ENCODE measurements at places on chromosomes 4 and X.

GRCh38 chr4:30953799-30954198 is 233.6 kb downstream of the PCDH7 start:
- no peak for DNase-seq

DNA sequence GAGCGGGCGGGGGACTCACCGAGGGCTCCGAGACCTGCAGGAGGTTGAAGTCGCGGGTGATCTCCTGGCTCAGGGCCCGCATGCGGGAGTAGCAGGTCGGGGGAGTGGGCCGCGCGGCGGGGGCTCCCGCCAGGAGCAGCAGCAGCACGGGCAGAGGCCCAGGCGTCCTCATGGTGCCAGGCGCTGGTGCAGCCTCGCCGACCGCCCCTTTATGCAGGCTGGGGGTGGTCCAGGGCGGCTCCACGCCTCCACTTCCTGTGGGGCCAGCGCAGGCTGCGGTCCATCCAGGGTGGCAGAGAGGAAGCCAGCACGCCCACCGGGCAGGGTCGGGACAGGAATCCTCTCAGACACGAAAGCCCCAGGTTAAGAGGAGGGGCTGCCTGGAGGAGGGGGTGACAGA is at the start of gene CYTL1:
Gene CYTL1 (minus strand): TSS at position 185 of the 400 bp plus-strand sequence. CDS start 13 bp downstream, at position 172.
- DNase-seq: no peak

- DNase-seq: no peak
Measured at GRCh38 chrX:7263330-7263729, 115.4 kb upstream of the PUDP start.

DNA sequence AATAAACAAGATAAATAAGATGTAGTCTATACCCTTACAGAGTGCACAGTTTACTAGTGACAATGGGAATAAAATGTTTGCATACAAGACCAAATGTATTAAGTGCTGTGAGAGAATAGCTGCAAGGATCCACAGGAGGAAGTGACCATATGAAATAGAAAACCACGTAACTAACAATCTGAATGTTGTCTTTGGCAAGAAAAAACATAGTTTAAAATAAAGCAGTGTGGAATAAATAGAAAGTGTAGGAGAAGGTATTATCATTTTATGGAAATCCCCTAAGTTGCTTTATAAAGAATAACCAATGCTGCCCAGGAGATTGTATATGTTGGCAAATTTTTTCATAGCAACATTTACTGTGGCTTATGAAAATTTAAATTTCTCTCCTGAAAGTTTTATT is 116.1 kb downstream of the PCDH7 start:
- DNase-seq: no peak

GRCh38 chr4:14769993-14770392 is 232.3 kb upstream of the CPEB2 start:
- DNase-seq: no peak

DNA sequence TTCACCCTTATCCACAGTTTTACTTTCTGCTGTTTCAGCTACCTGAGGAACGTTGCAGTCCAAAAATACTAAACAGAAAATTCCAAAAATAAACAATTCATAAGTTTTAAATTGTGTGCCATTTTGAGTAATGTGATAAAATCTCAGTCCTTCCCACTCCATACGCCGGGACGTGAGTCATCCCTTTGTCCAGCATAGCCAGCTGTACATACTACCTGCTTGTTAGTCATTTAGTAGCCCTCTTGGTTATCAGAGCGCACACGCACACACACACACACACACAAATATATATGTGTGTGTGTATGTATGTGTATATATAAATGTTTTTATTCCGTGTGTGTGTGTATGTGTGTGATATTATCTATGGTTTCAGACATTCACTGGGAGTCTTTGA is 4.8 kb upstream of the CCSER1 start:
- DNase-seq: no peak

- no peak for DNase-seq
Measured at GRCh38 chr4:85807247-85807950, 332.4 kb downstream of the ARHGAP24 start.

- peak; percentile 48 for DNase-seq
Measured at GRCh38 chr4:152778656-152779512, 646 bp downstream of the TIGD4 start.

DNA sequence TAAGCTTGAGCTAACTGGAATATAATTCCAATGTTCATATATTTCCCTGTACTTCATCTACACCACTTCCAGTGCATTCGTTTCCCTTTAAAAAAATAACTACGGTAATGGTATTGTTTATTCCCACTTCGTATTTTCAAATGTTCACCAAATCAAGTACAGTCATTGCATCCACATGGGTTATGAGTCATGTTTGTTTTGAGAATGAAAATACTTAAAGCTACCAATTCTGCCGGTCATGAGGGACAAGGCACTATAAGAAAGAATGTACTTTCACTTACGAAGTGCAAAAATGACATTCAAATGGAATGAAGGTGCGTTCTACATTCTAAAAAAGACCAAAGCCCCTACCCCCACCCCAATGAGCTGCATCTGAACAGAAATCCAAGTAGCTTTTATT is 174.4 kb upstream of the FGF13 start:
- no peak for DNase-seq

DNA sequence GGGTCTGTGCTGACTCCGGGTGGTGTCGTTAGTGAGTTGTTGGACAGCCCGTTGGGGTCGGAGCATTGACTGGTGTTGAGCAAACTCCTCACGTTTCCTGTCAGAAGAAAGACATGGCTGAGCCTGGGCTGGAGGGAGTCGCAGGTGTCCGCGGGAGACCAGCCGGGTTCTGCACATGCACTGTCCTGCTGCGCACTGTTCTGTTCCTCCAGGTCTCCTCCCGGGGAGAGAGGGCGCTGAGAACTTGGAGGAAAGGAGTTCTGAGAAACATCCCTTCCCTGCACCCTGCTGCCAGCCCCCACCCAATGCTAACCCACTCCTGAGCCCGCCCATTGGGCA is 1.1 kb downstream of the ZNF141 start:
- no peak for DNase-seq

GRCh38 chr4:128796934-128797333 is 12.6 kb upstream of the JADE1 start:
- no peak for DNase-seq

- DNase-seq: no peak
Measured at GRCh38 chr4:118400356-118400755, 47.6 kb upstream of the PRSS12 start.

DNA sequence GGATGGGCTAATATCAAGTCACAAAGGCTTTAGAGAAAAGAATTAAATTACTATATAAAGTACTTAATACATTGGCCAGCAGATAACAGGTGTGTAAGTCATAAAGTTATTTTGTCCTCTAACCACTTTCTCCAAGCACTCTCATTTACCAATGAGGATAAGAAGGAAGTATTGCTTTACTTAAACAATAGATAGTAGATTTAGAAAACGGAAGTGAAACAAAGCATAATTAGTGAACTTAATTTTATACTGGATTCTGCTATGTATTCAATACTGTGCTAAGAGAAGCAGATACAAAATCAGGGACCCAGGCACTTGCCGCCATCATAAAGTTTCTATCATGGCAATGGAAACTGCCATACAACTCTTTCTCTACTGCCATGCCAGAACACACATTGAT is 24.0 kb downstream of the AFM start:
- no peak for DNase-seq

DNA sequence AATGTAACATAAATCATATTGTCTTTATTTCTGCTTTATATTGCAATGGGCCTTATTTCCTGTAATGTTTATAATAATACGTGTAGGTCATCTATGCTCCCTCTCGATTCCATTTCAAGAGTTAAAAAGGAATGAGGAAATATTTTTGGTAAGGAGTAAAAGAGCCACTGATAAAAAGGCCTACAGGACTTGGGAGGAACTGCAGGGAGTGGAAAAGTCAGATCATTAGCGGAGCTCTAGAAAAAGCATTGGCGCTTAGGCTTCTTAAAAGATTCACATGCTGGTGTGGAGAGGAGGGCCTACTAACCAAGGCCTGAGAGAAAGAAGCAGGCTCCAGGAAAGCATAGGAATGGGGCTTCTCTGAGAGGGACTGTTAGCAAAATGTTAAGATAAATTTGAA is 82.9 kb upstream of the PNPLA4 start:
- DNase-seq: no peak

DNA sequence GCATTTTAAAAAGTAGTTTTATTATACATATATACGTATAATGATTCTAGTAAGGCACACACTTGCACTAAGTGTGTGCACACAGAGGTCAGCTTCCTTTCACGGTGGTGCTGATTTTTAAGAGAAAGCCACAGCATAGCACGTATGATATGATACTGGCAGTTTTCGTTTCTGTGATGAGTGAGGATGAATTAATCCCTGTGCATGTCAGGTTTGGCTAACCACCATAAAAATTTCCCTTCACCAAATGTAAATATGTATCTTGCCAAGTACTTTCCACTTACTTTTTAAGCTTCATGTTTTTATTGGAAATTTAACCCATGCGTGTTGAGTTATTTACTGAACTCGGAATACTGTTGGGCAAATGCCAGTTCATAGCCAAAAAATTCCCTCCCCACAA is 84.6 kb downstream of the SYNPO2 start:
- no peak for DNase-seq

DNA sequence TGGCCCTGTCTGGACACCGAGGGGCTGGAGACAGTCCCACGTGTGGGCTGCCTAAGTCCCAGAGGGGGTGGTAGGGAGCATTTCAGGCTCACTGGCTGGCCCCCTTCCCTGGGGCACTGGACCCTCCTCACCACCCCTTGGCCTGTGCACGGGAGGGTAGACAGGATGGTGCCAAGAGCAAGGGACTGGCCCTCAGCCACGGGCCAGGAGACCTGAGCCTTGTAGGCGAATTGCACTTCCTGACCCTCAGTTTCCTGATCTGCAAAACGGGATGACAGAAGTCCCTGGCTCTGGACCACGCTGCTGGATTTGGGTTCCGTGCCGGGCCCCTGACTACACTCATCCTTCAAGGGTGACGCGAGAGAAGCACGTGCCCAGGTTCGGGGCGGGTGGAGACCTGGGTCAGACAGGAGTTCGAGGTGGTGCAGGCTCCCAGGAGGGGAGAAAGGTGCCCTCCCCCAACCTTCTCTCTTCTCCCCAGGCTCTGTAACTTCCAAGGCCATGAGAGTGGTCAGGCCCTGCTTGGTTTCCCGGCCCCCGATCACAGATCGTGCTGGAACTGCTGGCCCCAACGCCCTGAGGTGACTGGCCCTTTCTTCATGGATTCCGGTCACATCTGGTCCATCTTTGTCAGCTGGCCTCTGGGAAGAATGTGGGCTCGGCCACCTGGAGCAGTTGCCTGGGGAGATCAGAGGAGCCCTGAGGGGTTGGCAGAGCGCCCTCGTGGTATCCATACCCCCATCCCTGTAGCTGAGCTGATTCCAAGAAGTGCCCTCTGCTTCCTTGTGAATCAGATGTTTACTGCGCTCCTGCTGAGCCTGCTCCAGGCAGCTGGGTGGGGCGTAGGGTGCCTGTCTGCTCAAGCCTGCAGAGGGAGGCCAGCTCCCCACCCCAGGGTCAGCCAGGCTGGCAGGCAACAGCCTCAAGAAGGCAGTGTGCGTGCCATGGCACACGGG is 3.3 kb downstream of the SH3BP2 start:
- DNase-seq: no peak

- DNase-seq: no peak
Measured at GRCh38 chr4:9146967-9147366, 23.2 kb upstream of the FAM90A26 start.

DNA sequence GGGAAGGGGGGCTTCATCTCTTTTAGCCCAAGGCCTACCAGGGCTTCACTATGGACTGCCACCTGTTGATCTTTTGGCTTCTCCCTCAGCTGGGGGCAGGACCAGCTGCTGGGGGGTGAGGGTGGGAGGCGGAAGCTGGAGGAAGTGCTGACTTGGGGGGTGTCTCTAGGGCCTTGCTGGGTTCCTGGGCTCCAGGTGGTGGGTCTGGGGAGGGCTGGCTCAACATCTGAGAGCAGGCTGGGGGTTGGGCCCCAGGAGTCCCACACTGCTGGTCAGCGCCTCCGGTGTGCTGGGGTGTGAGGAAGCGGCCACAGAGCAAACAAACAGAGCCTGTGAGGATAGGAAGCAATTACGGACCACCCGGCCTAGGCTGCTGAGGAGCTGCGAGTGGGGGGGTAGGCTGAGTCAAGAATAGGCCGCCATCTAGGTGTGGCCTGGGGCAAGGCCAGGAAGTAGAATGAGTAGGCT is 85.7 kb downstream of the EFNB1 start:
- no peak for DNase-seq

DNA sequence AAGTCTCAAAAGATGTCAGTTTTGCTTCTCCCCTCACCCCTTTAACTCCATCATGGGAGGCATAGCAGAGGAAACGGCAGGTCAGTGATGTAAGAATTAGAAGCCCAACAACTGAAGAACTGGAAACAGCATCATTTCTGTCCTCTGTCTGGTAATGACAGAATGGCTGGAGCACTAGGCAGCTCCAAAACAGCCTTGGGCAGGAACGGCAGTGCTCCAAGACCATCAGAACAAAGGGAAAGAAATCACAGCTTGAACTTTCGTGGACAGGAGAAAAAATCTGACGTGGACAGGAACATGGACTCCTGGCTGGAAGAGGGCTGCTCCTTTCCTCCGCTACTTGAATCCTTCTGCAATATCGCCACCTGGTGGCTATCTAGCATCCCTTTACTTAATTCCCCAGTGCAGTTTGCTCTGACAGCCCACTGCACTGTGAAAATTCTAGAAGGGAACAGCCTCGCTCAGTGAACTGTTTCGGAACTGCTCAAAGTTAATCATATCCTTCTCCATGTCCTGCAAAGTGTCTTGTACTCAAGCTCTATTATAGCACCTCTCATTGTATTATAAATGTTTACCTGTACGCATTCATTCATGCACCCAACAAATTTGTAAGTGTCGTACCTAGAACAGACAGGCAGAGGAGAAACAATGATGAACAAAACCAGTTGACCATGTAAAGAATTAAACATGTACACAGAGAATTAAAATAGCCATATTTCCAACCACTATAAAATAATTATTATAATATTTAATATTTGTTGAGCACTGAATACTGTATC is 20.4 kb downstream of the SLC25A53 start:
- DNase-seq: no peak

DNA sequence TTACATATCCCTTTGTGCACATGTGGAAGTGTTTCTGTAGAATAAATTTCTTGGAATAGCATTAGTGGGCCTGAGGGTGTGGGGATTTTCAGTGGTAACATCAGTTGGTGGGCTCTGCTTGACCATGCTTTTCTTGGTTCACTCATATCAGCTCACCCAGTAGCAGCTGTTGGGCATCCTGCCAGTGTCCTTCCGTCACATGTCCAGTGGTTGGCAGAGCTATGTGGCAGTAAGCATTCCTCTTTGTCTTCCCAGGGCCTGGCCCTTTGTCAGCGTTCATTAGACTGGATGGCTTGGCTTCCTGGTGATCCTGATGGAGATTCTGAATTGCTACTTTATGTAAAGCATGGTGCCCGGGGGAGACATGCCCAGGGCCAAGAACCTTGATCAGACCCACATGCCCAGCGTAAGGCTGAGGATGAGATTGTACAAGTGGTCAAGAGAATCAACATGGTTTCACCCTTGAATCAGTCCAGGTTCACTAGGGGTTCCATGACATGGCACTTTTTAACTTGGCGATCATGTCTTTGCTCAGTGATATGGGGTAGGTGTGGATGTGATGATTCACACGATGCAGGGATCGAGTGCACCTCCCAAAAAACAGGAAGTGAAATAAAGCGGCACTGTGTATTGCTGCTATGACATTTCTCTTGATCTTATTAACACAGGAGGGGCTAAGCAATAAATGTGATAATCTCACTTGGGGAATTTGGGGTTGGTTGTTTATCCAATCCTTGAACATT is 72.1 kb upstream of the IGFBP7 start:
- DNase-seq: no peak

All from Peyer's patch (tissue), 4 donors.